GM12892 (cell line): ENCODE measurements at places on chromosomes 4 and X.

- no peak for DNase-seq
Observed at GRCh38 chr4:15945516-15945915, 7.0 kb upstream of the FGFBP1 start.

GRCh38 chr4:87150498-87151261 lies 69.7 kb downstream of the KLHL8 start:
- DNase-seq: peak; percentile 17

DNA sequence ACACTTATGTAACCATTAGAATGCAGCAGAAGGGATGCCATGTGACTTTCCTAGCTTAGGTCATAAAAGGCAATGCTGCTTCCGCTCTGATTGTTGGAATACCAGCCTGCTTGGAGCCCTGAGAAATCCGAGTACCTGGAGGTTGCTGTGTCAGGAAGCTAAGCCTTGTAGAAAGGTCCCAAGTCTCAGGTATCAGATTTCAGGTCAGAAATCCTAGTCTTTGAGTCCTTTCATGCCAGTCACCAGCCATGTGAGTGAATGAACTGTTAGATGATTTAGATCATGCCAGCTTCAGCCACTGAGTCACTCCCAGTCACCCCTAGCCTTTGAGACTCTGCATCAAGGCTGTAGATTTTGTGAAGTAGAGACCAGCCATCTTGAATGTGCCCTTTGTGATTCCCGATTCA lies 23.5 kb downstream of the RAP1GDS1 start:
- no peak for DNase-seq

GRCh38 chrX:71911731-71912050 lies 1.0 kb downstream of the NHSL2 start:
- DNase-seq: no peak

DNA sequence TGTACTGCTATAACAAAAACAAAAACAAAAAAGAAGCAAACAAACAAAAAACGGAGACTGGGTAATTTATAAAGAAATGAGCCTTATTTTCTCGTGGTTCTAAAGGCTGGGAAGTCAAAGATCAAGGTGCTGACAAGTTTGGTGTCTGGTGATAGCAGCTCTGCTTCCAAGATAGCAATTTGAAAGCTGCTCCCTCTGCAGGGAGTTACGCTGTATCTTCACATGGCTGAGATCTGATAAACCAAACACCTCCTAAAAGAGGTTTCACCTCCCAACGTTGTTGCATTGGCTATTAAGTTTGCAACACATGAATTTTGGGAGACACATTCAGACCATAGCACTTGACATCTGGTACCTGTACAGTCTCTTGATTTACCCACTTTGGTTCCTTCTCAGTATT lies 854.2 kb downstream of the CENPC start:
- DNase-seq: no peak

DNA sequence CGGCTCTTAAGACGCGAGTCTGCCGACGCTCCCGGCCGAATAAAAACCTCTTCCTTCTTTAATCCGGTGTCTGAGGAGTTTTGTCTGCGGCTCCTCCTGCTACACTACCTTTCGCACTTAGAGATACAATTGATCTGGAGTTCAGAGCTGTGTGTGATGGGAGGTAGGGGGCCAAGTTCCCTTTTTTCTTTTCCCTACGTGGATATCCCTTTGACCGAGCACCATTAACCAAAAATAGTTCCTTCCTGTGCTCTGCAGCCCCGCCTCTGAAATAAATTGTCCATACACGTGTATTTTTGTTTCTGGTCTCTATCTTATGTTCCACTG lies 555 bp upstream of the PGM2 start:
- DNase-seq: no peak

DNA sequence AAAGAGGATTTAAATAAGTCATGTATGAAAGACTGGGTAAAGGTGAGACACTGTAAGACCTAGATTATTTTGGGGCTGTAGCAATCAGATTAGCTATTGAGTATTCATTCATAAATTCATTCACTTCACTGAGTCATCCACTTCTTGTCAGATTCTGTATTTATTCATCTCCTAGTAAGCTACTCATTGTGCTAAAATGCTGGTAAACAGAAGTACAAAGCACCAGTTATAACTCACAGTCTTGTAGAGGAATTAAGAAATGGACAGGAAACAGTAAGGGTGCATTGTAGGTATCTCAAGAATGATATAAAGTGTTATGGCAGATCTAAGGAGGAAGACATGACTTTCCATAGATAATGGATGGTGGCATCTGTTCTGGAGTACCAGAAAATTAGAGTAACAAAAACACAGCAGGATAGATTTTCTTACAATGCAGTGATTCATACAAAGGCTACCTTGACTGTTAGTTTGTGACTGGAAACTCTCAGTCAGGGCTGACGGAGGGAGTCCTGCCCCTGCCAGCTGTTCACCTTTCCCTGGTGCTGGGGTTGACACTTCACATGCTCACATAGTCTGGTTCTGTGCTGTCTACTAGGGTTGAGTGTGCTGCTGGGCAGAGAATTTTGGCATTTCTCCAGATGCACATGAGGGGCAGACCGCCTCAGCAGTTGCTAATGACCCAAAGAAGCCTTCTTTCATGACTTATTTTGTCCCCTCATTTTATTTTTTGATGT lies 26.5 kb upstream of the HAND2 start:
- DNase-seq: no peak

GRCh38 chrX:1248331-1249061 lies 20.1 kb upstream of the CSF2RA start:
- no peak for DNase-seq

- DNase-seq: no peak
Observed at GRCh38 chr4:129342819-129343408, 247.0 kb downstream of the C4orf33 start.

- DNase-seq: no peak
Observed at GRCh38 chr4:26820346-26820745, 40.3 kb upstream of the STIM2 start.

DNA sequence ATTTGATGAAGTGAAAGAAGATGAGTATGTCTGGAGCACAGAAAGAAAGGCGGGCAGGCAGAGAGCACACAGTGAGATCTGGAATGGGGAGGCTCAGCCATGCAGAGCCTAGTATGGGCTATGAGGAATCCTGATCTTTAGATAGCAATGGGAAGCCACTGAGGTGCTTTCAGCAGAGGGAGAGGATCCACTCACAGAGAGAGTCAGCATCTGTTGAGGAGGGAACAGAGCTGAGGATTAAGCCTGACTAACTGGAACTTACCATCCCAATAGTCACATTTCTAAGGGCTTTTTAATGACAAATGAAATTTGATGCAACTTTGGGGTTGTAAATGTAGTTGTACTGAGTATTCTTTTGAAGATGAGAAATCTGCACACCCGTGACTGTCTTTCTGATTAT lies 20.6 kb upstream of the FGFBP2 start:
- no peak for DNase-seq

DNA sequence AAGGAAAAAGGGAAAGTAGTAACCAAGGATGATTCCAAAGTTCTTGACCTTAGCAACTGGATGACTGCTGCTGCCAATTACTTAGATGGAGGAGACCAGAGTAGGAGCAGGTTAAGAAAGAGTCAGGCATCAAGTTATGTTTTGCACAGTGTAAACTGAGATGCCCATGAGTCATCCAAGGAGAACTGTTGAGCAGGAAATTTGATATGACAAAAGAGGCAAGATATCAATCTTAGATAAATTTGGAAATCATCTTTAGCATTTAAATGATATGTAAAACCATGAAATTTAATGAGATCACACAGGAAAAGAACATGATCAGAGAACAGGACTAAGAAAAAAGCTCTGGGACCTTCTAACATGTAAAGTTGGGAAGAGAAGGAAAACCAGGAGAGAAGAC lies 361.3 kb downstream of the OPHN1 start:
- no peak for DNase-seq

GRCh38 chrX:53362449-53362848 lies 60.0 kb downstream of the SMC1A start:
- DNase-seq: no peak

DNA sequence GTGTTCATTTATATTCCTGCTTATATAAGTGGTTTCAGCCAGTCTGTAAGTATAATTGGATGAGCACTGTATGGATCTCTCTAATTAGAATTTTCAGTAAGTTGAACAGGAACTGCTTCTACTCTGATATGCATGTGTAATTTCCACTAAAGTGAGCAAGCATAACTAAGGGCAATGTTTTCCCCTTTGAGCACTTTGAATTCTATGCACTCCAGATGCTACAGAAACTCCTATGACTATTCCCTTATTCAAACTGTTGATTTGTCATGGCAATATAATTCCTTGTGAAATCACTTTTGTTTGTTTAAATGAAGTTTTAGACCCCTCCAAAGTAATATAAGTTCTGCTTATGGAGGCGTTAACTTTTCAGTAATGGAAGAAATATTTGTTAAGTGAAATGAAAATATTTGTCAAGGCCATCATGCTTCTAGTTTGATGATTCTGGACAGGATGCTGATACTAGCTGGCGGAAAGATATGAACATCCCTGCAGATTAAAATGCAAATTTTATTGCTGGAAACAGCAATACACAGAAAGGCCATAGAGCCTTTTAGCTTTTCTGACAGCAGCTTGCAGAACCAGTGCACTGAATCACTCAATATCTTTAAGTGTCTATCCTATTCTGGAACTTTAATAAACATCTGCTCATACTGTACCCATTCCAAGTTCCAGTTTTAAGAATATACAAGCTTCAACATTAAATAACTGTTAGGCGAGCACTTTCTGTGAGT lies 1460.8 kb downstream of the RAPGEF2 start:
- DNase-seq: no peak

DNA sequence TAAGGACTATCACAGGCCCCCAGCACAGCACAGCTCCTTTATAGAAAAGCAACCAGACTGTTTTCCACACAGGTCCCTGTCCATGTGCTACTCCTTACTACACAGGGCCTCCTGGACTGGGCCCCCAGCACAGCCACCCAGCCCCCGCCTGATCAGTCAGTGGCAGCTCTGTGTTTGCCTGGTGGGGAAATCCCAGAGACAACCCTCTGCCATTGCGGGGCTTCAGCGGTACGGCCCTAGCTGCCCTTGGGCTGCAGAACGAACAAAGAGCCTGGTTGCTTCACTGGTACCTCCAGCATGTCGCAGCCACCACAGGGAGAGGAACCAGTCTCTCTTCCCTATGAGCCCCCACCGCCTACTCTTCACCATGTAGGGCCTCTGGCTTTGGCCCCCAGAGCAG lies 30.7 kb downstream of the CBR4 start:
- no peak for DNase-seq

DNA sequence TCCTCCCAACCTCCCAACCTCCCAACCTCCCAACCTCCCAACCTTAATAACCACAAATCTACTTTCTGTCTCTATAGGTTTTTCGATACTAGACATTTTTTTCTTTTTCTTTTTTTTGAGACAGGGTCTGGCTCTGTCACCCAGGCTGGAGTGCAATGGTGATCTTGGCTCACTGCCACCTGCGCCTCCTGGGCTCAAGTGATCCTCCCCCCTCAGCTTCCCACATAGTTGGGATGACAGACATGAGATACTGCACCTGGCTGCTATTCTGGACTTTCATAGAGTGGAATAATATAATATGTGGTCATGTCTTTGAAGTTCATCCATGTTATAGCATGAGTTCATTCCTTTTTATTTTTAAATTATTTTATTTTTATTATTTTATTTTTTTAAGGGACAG lies 39.5 kb upstream of the ZFX start:
- no peak for DNase-seq

DNA sequence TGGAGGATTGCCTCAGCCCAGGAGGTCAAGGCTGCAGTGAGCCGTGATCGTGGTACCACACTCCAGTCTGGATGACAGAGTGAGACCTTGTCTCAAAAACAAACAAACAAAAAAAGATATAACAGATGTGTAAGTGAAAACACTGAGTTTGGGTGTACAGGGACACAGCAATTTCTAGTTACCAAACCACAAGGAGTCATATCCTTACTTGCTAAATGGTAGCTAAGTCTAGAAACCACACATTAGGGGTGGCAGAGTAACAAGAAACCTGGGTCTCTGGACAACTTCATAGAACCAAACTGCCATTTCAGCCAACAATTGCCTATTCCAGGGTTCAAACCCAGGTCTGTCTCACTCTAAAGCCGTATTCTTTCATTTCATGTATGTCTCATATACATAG lies 20.8 kb downstream of the PPEF2 start:
- no peak for DNase-seq

DNA sequence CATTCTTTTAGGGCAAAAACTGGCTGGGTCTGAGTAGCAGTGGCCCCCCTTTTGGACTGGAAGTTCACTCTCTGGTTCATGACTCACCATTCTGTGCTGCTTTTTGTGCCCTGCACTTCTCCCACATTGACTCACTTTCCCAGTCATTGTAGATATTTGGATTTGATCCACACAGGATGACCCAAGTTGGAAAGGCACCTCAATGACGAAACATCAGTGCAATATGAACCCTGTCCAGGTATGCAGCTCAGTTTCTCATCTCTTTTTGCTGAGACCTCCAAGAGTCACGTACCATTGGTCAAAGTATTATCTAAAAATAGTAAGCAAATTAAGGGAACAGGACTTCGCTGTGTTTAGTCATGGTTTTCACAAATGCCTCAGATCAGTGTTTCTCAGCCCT lies 92.7 kb downstream of the CBLL2 start:
- no peak for DNase-seq

DNA sequence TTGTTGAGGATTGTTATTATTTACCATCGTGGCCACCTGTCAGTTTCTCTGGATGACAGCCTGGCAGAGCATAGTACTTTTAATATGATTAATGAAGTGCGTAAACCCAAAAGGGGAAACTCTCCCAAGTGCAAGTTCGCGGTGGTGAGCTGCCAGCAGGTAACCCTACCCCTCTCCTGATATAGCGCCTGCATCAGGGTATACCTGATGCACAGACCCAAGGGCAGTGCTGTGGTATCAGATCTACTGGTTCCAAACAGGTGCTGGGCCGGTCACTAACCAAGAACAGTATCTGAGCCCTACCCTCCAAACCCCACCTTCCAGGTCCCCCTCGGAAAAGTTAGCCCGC lies 1.6 kb downstream of the RNF150 start:
- no peak for DNase-seq

DNA sequence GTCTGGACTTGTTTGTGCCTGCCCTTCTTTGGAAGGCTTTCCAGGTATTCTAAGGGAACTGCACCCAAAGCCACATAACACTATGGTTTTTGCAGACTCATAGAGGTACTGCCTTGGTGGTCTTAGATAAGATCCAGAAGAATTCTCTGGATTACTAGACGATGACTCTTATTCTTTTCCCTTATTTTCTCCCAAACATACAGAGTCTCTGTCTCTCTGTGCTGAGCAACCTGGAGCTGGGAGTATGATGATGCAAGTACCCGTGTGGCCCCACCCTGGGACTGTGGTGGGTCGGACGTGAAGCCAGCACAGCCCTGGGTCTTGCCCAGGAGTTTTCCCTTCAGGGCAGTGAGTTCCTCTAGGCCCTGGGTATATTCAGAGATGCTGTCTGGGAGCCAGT lies 1342.4 kb upstream of the TENM3 start:
- DNase-seq: no peak

DNA sequence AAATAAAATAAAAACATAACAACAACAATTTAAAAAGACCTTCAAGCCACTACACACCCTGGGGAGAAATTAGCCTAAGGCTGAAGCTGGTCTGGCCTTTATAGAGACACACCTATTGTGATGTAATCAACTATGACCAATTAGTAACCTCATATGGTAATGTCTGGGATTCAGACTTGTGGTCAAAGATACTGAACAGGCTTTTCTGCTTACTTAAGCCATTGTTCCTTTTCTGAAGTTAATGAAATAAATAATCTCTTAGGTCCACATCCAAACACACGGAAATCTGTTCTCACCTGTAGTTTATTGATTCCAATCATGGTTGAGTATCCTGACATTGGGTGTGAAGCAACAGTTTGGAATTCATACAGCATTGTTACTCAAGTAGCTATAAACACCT lies 152.5 kb downstream of the PLS3 start:
- DNase-seq: no peak
